Glutamatergic neuron (in vitro differentiated cells): ENCODE measurements at places on chromosomes 12 and 14. TPM values are rescaled to one million over a fixed set of nuclear protein-coding genes. Genes with fewer than 3 reads are reported as not detected.

Gene CD4
- 0.17 TPM for total RNA-seq

Gene TMEM30B
- total RNA-seq = not detected

Gene KRT78
- not detected for total RNA-seq

Gene SIX1
- 79.6 TPM for total RNA-seq

Gene SLC10A1
- not detected for total RNA-seq

Gene SLC22A17
- 70.6 TPM for total RNA-seq

Gene SPIC
- not detected for total RNA-seq

Gene RPL10L
- not detected for total RNA-seq

Gene TRHDE
- 16.7 TPM for total RNA-seq

Gene TAMALIN
- total RNA-seq = 31.3 TPM

Gene PRR13
- 105 TPM for total RNA-seq

Gene IGF1
- not detected for total RNA-seq

Gene KSR2
- 0.47 TPM for total RNA-seq

Gene DDX11
- 31.9 TPM for total RNA-seq

Gene ACVRL1
- 0.39 TPM for total RNA-seq

Gene PTPRO
- total RNA-seq = 32.5 TPM

Gene FAM186B
- total RNA-seq = not detected

Gene SLC38A4
- 0.98 TPM for total RNA-seq

Gene RAB15
- 79.5 TPM for total RNA-seq

Gene STON2
- total RNA-seq = 278 TPM

Gene STAC3
- 12.1 TPM for total RNA-seq

Gene ALDH1L2
- total RNA-seq = 47.4 TPM

Gene TRMT61A
- total RNA-seq = 7.8 TPM

Gene ORAI1
- total RNA-seq = 15.9 TPM

Gene SDSL
- total RNA-seq = 0.74 TPM

Gene ZNF891
- total RNA-seq = 9.2 TPM

Gene CLEC6A
- not detected for total RNA-seq

Gene SMCO3
- total RNA-seq = not detected

Gene MYO1H
- total RNA-seq = 0.27 TPM

Gene SLC17A8
- 0.25 TPM for total RNA-seq

Gene SLC6A12
- total RNA-seq = 0.64 TPM

Gene NINJ2
- 0.76 TPM for total RNA-seq

Gene NRIP2
- total RNA-seq = not detected

Gene CLEC2D
- total RNA-seq = 7.2 TPM

Gene DDN
- 6.4 TPM for total RNA-seq

Gene SYNDIG1L
- total RNA-seq = 1.5 TPM

Gene GALNT9
- 13.7 TPM for total RNA-seq

Gene PTGR2
- 8.7 TPM for total RNA-seq

Gene OSBPL8
- total RNA-seq = 162 TPM

Gene SNRNP35
- total RNA-seq = 33.1 TPM

Gene PAX9
- total RNA-seq = not detected

Gene CCDC88C
- 68.0 TPM for total RNA-seq

Gene HOXC11
- total RNA-seq = not detected

Gene AKAP6
- total RNA-seq = 600 TPM

Gene RNASE3
- total RNA-seq = not detected
